ENCODE measurements at places on chromosomes 6 and 20. TPM values are rescaled to one million over a fixed set of nuclear protein-coding genes. Genes with fewer than 3 reads are reported as not detected.
A peak's percentile ranks its signal among the peaks of the same experiment; 100 is the strongest.

AHCY gene
- total RNA-seq = 81.7 TPM

POPDC3 gene
- total RNA-seq = 184 TPM

NMBR gene
- total RNA-seq = 0.23 TPM

ATAT1 gene
- total RNA-seq = 0.95 TPM

ANGPT4 gene
- not detected for total RNA-seq

FAM209B gene
- not detected for total RNA-seq

ZNF451 gene
- 27.1 TPM for total RNA-seq

TSPYL4 gene
- total RNA-seq = 3.6 TPM

PHACTR3 gene
- 0.24 TPM for total RNA-seq

SEL1L2 gene
- total RNA-seq = not detected

CUTA gene
- 116 TPM for total RNA-seq

- no peaks in the 10 kb centered on the region for H3K36me3 ChIP-seq
- DNase-seq = no peak
- no peaks in the 10 kb centered on the region for H3K4me1 ChIP-seq
- H3K27ac ChIP-seq = no peak overlapping the region
- H3K27me3 ChIP-seq = no peaks in the 10 kb centered on the region
- H3K4me3 ChIP-seq = no peak overlapping the region
Measured at GRCh38 chr6:90247262-90247661, 49.4 kb downstream of the BACH2 start.

GRCh38 chr6:163941624-163941976 lies 527.1 kb downstream of the QKI start:
- no peak for DNase-seq
- no peaks in the 10 kb centered on the region for H3K27me3 ChIP-seq
- peak overlapping the region; percentile 38 for H3K27ac ChIP-seq
- no peaks in the 10 kb centered on the region for H3K36me3 ChIP-seq
- H3K4me3 ChIP-seq = no peak overlapping the region
- H3K4me1 ChIP-seq = peaks cover 37% of the 10 kb centered on the region

DNA sequence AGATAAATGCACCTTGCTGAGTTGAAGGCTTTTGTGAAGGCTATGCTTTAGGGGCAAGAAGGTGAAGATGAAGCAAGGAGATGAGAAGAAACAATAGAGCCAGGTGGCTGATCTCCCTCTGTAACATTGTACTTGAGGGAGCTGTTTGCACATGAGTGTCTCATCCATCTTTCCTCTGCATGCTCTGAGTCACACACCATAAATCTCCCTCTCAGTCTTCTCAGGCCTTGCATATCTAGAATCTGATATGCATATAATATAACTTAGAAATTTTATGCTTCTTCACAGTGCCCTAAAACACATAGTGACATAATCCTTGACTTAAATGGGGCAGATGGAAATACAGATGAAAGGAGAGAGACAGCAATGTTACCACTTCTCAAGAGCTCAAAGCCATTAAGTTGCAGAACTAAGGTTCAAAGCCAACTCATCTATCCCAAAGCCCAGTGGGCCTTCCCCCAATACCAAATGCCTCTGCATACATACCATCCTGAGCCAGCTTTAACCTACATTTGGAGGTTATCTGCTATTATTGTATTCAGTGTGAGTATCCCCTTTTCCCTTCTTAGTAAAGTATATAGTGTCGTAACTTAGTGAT lies 62.4 kb upstream of the STXBP5 start:
- no peaks in the 10 kb centered on the region for H3K4me1 ChIP-seq
- H3K36me3 ChIP-seq = no peaks in the 10 kb centered on the region
- no peak overlapping the region for H3K27ac ChIP-seq
- no peak overlapping the region for H3K4me3 ChIP-seq
- DNase-seq = no peak

- no peaks in the 10 kb centered on the region for H3K36me3 ChIP-seq
- no peak for DNase-seq
- H3K4me3 ChIP-seq = no peak overlapping the region
- H3K4me1 ChIP-seq = no peaks in the 10 kb centered on the region
Measured at GRCh38 chr20:24640686-24641085, 171.3 kb downstream of the SYNDIG1 start.

DNA sequence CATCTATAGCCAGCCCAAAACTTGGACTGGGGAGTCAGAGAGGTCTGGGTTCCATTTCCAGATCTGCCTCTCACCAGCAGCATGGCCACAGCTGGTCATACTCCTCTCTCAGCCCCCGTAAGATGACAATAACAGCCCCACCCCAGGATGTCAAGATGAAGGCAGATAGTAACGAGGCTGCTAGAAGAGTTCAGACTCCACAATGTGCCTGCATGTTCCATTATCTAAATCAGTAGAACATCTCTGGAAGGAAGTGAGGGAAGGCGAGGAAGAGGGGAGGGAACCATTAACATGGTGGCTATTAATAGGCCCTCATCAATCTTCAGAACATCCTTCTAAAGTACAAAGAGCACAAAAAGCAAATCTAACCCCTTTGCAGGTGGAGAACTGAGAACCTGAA lies 98.0 kb upstream of the KCNG1 start:
- no peaks in the 10 kb centered on the region for H3K36me3 ChIP-seq
- H3K4me1 ChIP-seq = no peaks in the 10 kb centered on the region
- H3K4me3 ChIP-seq = no peak overlapping the region

DNA sequence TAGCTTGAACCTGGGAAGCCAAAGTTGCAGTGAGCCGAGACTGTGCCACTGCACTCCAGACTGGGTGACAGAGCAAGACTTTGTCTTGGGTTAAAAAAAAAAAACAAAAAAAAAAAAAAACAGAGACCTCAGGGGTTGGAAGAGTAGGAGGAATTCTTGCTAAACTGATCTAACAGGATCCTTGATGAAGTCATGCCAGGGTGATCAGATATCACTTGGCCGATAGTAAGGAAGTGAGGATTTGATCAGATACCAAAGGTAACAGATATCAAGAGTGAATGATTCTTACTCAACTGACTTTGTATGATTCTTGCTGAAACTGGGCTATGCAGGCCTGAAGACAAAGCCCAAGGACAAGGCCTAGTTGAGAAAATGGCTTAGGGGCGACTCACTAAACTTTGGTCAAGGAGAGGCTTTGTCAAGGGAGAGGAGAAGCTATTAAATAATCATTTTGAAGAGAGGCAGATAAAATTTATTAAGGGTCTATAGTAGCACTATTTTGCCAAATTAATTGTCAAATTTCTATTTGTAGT lies 624.7 kb downstream of the UTRN start:
- H3K36me3 ChIP-seq = no peaks in the 10 kb centered on the region
- no peaks in the 10 kb centered on the region for H3K4me1 ChIP-seq
- no peak for DNase-seq
- no peak overlapping the region for H3K27ac ChIP-seq
- no peaks in the 10 kb centered on the region for H3K27me3 ChIP-seq

GRCh38 chr20:48128436-48128835 lies 343.2 kb upstream of the SULF2 start:
- H3K27me3 ChIP-seq = no peaks in the 10 kb centered on the region
- no peaks in the 10 kb centered on the region for H3K4me1 ChIP-seq
- H3K4me3 ChIP-seq = no peak overlapping the region
- H3K36me3 ChIP-seq = no peaks in the 10 kb centered on the region
- H3K27ac ChIP-seq = no peak overlapping the region
- DNase-seq = no peak

- DNase-seq = no peak
- H3K4me1 ChIP-seq = peaks cover 3% of the 10 kb centered on the region
- peaks cover 84% of the 10 kb centered on the region for H3K27me3 ChIP-seq
- H3K4me3 ChIP-seq = no peak overlapping the region
- no peak overlapping the region for H3K27ac ChIP-seq
Measured at GRCh38 chr6:26200918-26201721, 113.9 kb downstream of the HFE start.

- H3K4me3 ChIP-seq = peak overlapping the region; percentile 89
- peak overlapping the region; percentile 95 for H3K27ac ChIP-seq
- DNase-seq = peak; percentile 78
- peaks cover 26% of the 10 kb centered on the region for H3K4me1 ChIP-seq
- no peaks in the 10 kb centered on the region for H3K36me3 ChIP-seq
Measured at GRCh38 chr6:42745083-42745639, 742 bp downstream of the TBCC start.

- H3K36me3 ChIP-seq = no peaks in the 10 kb centered on the region
- peak; percentile 76 for DNase-seq
- H3K4me1 ChIP-seq = peaks cover 37% of the 10 kb centered on the region
- peak overlapping the region; percentile 83 for H3K27ac ChIP-seq
Measured at GRCh38 chr6:43972913-43973300, 154.3 kb downstream of the MRPL14 start.

- no peaks in the 10 kb centered on the region for H3K4me1 ChIP-seq
- no peak overlapping the region for H3K27ac ChIP-seq
- H3K27me3 ChIP-seq = no peaks in the 10 kb centered on the region
- no peak overlapping the region for H3K4me3 ChIP-seq
- no peak for DNase-seq
- no peaks in the 10 kb centered on the region for H3K36me3 ChIP-seq
Measured at GRCh38 chr6:119163006-119163405, 84.5 kb upstream of the FAM184A start.

- H3K27me3 ChIP-seq = no peaks in the 10 kb centered on the region
- H3K4me3 ChIP-seq = no peak overlapping the region
- no peak overlapping the region for H3K27ac ChIP-seq
Measured at GRCh38 chr6:160102956-160103824, 18.4 kb upstream of the SLC22A1 start.

GRCh38 chr6:138230221-138230620 lies 11.9 kb upstream of the PBOV1 start:
- H3K27me3 ChIP-seq = no peaks in the 10 kb centered on the region
- no peak for DNase-seq
- no peak overlapping the region for H3K4me3 ChIP-seq

DNA sequence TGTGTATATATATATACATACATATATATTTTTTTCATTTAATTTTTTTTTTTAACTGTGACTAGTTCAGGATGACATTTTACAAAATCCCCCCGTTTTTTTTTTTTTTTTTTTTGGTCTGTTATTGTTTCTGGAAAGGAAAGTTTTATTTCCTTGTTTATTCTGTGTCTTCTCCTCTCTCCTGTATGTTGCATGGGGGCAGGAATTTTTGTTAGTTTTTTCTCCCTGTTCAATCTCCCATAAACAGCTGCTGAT lies 32.4 kb upstream of the TXLNB start:
- peak overlapping the region; percentile 42 for H3K4me3 ChIP-seq
- no peak for DNase-seq
- no peaks in the 10 kb centered on the region for H3K36me3 ChIP-seq
- peak overlapping the region; percentile 62 for H3K27ac ChIP-seq
- no peaks in the 10 kb centered on the region for H3K4me1 ChIP-seq

GRCh38 chr6:147212622-147213021 lies 8.4 kb downstream of the STXBP5 start:
- no peaks in the 10 kb centered on the region for H3K36me3 ChIP-seq
- H3K27ac ChIP-seq = peak overlapping the region; percentile 16
- peaks cover 41% of the 10 kb centered on the region for H3K4me1 ChIP-seq
- H3K27me3 ChIP-seq = no peaks in the 10 kb centered on the region
- no peak for DNase-seq
- H3K4me3 ChIP-seq = no peak overlapping the region

- H3K4me3 ChIP-seq = no peak overlapping the region
- no peaks in the 10 kb centered on the region for H3K4me1 ChIP-seq
- H3K36me3 ChIP-seq = no peaks in the 10 kb centered on the region
Measured at GRCh38 chr20:17298171-17298570, 71.3 kb downstream of the PCSK2 start.

GRCh38 chr20:58864346-58864745 lies 11.8 kb downstream of the GNAS start:
- peaks cover 3% of the 10 kb centered on the region for H3K27me3 ChIP-seq
- H3K4me1 ChIP-seq = no peaks in the 10 kb centered on the region
- no peak overlapping the region for H3K27ac ChIP-seq
- H3K4me3 ChIP-seq = no peak overlapping the region
- no peak for DNase-seq

DNA sequence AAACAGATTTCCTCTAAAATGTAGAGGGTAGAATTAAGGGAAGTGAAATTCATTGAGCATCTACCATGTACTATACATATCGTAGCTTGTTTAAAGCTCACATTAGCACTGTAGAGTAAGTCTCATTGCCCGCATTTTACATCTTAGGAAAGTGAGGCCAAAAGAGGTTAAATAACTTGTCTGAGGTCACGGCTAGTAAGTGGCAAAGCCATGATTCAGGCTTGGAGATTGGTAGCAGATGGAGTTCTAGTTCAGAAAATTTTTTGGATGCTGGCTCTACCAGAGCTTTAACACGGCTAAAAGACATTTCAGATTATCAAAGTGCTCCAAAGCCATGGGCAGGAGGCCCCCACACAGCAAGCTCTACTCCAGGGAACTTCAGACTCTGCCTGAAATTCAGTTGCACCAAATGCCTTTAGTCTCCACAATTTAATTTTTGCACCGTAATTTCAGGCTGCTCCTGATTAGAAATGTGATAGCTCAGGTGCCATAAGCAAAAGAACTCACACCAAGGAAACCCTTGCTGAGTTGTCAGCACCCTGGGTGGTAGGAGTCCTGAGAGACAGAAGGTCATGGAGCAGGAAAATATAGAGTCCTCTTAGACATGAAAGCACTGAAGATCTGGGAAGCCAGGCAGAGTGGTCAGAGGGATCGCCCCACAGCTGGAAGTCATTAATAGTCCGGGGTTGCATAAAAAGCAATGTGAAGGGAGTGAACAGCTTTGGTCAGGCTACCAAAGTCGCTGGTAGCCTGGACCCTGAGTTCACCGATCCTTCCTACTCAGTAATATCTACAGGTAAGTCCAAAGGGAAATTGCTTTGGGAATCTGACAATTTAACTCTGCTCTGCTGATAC lies 55.2 kb upstream of the ASIP start:
- no peaks in the 10 kb centered on the region for H3K36me3 ChIP-seq
- H3K4me3 ChIP-seq = no peak overlapping the region
- peaks cover 7% of the 10 kb centered on the region for H3K27me3 ChIP-seq
- no peak for DNase-seq

DNA sequence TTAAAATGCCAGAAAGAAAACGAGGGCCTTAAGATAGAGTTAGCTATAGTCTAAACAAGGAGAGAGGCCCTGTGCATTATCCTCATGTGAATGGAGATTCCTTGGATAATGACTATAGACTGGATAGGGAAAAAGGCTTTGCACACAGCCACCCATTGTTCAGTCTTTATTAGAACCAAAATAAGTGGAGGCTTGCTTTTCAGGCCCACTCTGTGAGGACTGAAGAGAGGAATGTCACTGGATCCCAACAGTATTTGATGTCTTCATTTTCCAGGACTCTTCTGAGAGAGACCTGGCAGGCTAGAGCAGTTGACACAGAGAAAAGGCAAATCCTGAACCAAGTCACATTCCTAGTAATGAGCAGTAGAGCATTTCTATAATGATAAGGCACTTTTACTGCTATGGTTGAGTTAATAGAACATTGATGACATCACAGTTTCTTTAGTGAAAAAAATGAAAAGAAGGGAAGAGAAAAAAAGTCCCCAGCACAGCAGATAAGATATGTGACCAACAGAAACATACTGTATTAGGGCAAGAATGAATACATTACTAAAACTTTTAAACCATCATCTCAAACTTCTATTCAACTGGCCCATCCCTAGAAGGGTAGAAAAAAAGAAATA lies 315.1 kb downstream of the EPHA7 start:
- H3K27ac ChIP-seq = no peak overlapping the region
- no peaks in the 10 kb centered on the region for H3K36me3 ChIP-seq

All from gastrocnemius medialis (tissue), 4 donors.